Activated CD4-positive, alpha-beta T cell treated with anti-CD3 and anti-CD28 coated beads, Interleukin-2, Interleukin-4, amounts not matched to agents 100 ng/mL and 50 ng/mL, durations not matched to agents 16 hours and 8 hours (primary cell): ENCODE measurements at places on chromosomes 12 and 14.

- DNase-seq = no peak
Measured at GRCh38 chr12:131529196-131530040, 181.5 kb upstream of the SFSWAP start.

- DNase-seq = no peak
Measured at GRCh38 chr12:14332482-14332881, 33.0 kb upstream of the ATF7IP start.

- no peak for DNase-seq
Measured at GRCh38 chr14:99327050-99327449, 55.1 kb upstream of the BCL11B start.

GRCh38 chr14:46057799-46058198 is 593.8 kb downstream of the RPL10L start:
- DNase-seq = no peak

- no peak for DNase-seq
Measured at GRCh38 chr14:55047301-55048053, 4.0 kb upstream of the MAPK1IP1L start.

- DNase-seq = no peak
Measured at GRCh38 chr12:22759769-22760674, 135.1 kb downstream of the ETNK1 start.

DNA sequence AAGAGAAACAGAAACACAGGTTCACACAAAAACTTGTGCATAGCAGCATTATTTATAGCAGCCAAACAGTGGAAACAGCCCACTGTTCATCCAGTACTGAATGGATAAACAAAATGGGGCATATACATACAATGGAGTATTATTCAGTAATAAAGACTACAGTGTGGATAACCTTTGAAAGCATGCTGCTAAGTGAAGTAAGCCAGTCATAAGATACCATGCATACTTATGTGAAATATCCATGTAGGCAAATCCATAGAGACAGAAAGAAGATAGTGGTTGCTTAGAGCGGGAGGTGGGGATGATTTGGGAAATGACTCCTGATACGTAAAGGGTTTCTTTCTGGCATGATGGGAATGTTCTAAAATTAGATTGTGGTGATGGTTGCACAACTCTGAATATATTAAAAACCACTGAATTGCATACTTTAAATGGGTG is 99.4 kb downstream of the CRADD start:
- DNase-seq = no peak

- DNase-seq = no peak
Measured at GRCh38 chr12:26373606-26374495, 178.5 kb downstream of the SSPN start.

- no peak for DNase-seq
Measured at GRCh38 chr12:71440345-71440762, 756 bp downstream of the LGR5 start.

DNA sequence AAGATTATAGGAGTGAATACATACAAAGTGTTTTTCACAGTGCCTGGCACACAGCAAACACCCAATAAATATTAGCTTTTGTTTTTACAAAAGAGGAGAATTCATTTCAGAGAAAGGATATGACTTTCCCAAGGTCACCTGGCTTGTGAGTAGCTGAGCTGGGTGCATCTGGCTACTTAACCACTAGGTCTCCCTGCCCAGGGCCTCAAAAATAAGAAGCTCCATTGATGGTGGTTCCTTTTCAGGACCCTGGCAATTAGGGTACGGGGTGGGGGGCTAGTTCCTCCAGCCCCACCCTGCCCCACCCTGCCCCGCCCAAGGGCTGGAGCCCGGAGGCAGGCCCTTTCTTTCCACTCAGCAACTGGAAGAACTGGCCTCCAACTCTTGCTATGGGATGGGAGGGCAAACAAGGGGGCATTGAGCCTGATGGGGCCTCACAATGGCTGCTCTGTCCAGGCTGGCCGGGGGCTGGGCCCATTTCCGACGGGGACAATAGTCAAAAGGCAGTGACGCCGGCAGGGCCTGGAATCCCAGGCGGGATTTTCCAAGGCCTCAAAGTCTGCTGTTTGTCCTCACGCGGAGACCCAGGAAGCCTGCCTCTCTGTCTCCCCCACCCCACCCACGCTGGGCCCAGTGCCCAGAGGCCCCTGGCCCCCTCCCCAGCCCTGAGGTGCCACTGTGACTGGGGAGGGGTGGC is 8.2 kb upstream of the ATG101 start:
- no peak for DNase-seq

GRCh38 chr12:67811437-67812361 is 163.2 kb downstream of the DYRK2 start:
- no peak for DNase-seq

- no peak for DNase-seq
Measured at GRCh38 chr12:69714542-69714941, 15.4 kb upstream of the BEST3 start.

DNA sequence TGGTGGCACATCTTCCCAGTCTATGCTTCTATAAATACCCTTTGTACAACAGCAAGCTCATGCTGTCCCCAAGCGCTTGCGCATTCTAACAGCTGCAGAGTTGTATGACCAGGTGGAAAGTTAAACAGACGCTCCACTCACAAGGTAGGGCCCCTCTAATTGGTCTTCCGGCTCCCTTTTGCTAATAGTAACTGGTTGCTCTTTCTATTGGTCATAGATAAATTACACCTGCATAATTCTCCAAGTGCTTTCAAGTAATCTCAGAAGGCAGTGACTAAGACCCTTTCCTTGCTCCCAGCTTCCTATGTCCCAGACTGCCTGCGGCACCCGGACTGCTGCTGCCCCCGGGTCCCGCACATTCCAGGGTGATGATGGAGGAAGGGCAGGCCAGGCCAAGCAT is 6.1 kb upstream of the TSPAN9 start:
- DNase-seq = no peak

DNA sequence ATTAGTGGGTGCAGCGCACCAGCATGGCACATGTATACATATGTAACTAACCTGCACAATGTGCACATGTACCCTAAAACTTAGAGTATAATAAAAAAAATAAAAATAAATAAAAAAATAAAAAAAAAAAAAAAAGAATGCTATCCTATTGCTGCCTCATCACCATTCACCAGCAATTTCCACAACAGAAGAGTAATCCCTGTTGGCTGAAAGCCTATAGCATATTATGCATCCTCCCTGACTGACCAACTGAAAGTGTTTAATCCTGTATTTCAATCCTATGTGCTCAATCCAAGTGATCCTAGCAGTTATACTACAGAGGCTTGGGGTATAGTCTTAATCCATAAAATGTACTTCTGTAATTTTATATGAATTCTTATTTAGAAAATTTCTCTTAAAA is 18.5 kb downstream of the DICER1 start:
- DNase-seq = no peak

- no peak for DNase-seq
Measured at GRCh38 chr14:103273145-103273744, 60.8 kb upstream of the EIF5 start.

- DNase-seq = no peak
Measured at GRCh38 chr14:76772300-76773187, 11.3 kb downstream of the VASH1 start.

DNA sequence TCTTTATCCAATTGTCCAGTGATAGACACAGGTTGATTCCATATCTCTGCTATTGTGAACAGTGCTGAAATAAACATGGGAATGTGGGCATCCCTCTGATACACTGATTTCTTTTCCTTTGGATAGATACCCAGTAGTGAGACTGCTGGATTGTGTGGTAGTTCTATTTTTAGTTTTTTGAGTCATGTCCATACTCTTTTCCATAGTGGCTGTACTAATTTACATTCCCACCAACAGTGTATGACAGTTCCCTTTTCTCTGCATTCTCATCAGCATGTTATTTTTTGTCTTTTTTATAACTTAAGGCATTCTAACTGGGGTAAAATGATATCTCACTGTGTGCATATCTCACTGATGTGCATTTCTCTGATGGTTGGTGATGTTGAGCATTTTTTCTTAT is 24.8 kb upstream of the VASH1 start:
- DNase-seq = no peak

DNA sequence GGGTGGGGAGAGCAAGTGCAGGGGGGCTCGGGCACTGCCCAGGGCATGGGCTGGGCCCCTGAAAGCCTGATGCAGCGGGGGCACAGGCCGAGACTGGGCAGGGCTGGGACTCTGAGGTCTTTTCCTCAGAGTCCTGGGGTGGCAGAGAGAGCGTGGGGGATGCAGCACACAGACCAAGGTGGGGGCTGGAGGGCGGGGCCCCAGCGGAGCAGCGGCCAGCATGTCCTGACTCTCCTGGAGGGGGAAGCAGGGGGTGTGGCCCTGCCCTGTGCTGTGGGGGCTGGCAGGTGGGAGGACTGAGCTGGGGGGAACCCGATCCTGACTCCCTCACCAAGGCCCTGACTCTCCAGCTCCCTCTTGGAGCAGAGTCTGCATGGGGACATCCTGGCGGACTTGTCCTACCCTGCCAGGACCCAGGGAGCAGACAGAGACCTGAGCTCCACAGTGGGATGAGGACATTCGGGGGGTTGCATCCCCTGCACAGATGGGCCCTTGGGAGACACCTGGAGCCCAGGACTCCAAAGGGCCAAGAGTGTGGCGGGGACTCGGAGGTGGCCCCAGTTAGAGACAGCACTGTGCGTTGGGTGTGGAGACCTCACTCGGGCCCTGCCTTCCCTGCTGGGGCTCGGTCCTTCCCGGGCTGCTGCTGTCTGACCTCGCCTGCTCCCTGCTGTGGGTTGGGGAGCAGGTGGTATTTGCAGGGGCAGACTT is 326.1 kb downstream of the TMEM121 start:
- no peak for DNase-seq

- no peak for DNase-seq
Measured at GRCh38 chr12:116838365-116838764, 42.9 kb downstream of the HRK start.

DNA sequence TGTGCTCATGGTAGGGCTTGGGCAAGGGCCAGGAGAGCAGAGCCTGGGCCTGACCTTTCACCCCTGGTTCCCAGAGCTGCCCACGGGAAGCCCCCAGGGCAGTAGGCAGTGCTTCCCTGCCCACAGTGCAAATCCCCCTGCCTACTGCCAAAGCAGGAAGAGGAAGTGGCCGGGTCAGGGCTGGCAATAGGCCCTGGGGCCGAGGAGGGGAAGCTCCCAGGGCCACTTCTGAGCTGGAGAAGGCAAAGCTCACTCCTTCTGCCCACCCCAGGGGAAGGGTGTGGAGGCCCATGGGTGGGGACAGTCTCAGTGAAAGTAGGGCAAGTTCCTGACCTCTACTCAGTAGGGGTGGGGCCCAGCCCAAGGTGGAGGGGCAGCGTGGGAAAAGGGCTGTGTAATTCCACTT is 5.4 kb upstream of the NR4A1 start:
- no peak for DNase-seq

GRCh38 chr12:68100241-68100640 is 59.3 kb downstream of the IFNG start:
- no peak for DNase-seq

GRCh38 chr12:33654313-33654712 is 214.7 kb upstream of the SYT10 start:
- DNase-seq = no peak

DNA sequence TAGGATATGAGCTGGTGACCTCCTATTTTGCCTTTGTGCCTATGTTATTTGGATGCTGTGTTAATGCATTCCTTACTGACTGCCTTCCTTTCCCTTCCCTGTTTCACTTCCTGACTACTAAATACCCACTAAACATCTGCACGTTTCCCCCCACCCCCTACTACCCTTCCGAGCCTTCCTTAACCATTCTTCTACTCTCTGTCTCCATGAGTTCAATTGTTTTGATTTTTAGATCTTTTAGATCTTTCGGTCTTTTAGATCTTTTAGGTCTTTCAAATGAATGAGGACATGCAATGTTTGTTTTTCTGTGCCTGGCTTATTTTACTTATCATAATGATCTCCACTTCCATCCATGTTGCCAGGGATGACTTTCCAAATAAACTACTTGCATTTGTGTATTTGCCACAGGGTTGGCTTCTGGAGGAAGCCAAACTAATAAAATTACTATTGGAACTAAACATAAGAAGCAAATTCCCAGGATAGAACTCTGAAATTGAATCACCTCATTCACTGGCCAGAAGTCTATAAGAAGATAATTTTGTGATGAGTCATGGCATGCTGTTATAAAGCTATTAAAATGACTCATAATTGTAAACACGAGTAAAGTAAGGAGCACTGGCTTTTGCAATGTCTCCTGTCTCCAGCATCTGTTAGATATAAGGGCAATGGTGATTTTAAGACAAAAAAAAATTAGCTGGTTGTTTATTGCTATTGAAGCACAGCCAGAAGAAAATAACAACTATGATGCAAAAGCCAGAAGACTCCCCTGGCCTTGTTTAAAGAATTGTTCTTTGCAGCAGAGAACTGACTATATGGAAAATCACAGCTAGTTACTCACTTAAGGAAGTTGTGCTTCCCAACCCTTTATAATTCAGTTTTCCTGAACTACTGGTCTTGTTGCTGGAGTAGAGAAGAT is 586.3 kb downstream of the LRFN5 start:
- DNase-seq = no peak

DNA sequence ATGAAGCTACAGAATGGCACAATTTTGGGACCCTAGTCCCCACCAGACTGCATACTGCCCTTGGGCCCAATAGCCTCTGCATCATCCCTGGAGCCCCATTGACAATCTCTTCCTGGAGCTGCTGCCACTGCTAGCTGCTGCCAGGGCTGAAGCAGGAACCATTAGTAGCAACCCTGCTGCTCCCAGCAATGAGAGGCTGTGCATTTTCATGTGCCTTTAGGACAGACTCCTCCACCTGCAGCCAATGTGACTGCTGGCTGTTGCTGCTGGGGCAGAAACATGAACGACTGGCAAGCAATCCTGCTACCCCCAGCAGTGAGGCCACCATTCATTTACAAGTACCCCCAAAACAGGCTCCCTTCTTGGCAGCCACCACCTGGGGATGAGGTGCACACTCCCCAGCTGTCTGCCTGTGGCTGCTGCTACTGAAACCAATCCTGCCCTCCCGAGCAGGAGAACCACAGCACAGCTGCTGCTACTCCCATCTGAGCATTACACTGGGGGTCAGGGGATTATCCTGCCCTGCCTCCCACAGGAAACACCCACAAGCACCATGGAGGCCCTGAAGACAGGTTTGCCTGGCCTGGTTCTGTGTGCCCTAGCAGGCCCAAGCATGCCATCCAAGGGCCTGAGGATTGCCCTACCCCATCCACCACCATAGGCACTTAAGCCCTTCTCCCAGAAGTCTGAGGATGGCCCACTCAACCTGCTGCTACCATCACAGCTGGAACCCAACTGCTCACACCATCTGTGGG is 181.0 kb downstream of the MYRFL start:
- no peak for DNase-seq

GRCh38 chr14:31419967-31420318 is 407 bp downstream of the HEATR5A start:
- no peak for DNase-seq

DNA sequence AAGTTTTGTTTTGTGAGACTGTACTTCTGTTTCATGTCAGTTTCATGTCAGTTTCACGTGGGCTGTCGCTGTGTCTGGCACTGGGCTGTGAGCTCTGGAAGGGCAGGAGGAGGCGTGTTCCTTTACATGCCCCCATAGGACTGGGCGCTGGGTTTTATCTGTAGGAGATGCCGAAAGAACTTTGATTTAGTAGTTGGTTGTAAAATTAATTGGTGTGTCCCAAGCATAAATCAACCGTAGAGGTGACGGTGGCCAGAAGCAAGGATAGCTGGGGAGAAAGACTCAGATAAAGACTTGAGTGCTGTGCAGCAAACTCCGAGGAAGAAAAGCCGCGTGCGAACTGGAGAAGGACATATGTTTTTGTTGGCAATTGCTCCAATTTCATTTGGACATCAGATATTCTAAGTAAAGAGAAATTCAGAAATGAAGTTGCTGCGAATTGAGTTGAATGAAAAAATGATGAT is 182.5 kb downstream of the VRK1 start:
- DNase-seq = no peak

- DNase-seq = no peak
Measured at GRCh38 chr14:64736271-64737169, 32.3 kb downstream of the PLEKHG3 start.
